ENCODE measurements at places on chromosomes 7 and 10. TPM values are rescaled to one million over a fixed set of nuclear protein-coding genes. Genes with fewer than 3 reads are reported as not detected.

DNA sequence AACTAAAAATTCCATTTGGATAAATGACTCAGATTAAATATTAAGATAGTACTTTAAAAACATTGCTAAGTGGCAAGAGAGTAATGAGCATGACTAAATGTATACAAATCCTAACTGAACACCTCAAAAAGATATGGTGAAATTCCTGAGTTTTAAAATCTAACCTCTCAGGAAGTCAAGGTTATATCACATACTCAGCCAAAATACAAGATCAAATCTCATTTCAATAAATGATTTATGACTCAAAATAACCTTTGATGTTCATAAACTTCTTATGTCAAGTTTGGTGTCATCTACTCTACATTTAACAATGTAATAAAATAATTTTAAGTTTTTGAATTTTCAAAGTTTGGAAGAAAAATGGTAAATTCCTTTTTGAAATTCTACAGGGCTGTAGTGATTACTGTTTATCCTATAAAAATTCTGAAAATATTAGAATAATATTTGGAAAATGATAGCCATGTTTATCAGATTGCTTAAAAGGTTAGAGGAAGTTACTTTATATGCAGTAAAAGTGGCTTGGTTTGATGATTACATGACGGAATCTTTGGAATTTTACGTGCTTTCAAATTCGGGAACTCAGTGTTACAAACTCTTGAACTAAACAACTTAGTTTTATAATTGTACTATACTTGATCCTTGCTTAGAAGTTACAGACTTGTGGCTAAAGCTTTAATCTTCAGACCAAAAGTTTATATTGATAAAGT lies 43.7 kb downstream of the ASZ1 start:
- no peaks in the 10 kb centered on the region for H3K36me3 ChIP-seq
- DNase-seq, result no peak
- no peak overlapping the region for H3K4me3 ChIP-seq
- H3K27ac ChIP-seq, result peak overlapping the region; percentile 9
- H3K4me1 ChIP-seq, result peaks cover 6% of the 10 kb centered on the region
- H3K27me3 ChIP-seq, result no peaks in the 10 kb centered on the region

PAPSS2 gene
- 53.7 TPM for polyA plus RNA-seq

DNA sequence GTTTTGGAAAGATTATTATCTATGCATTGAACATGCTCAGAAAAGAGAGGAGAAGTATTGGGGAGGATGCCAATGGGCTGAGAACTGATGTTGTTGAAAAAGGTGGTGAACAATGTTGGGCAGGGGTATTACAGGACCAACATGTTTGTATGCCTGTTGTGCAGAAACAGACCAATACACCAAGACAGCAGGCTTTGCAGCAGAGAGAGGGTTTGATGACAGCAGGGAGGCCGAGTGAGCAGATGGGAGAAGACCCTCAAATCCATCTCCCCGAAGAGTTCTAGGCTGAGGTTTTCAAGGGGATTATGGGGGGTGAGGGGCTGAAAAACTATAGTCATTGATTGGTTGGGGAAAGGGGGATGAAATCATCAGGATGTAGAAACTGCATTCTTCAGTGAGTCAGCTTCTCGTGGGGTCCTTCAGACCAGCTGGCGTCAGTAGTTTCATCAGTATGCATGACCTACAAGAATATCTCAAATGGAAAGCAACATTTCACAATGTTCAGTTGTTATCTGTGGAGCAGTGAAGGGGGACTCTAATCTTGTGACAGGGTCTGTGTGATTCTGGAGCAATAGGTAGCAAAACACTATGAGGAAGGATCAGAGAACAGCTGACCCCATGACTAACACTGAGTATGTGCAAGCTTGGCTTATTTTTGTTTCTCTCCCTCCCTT lies 167.8 kb downstream of the BAMBI start:
- H3K27me3 ChIP-seq, result no peaks in the 10 kb centered on the region
- no peak for DNase-seq
- H3K4me1 ChIP-seq, result no peaks in the 10 kb centered on the region
- H3K36me3 ChIP-seq, result no peaks in the 10 kb centered on the region

DNA sequence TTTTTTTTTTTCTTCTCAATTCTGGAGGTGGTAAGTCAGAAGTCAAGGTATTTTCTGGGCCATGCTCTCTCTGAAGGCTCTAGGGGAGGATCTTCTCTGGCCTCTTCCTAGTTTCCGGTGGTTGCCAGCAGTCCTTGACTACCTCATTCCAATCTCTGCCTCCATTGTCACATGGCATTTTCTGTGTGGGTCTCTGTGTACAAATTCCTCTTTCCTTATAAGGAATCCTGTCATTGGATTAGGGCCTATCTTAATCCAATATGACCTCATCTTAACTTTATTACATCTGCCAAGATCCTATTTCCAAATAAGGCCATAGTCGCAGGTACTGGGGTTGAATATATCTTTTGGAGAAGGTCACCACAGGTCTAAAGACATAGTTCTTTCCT lies 129.3 kb upstream of the PRR15 start:
- H3K27ac ChIP-seq, result no peak overlapping the region
- H3K4me1 ChIP-seq, result no peaks in the 10 kb centered on the region
- DNase-seq, result no peak

PSPH gene
- 25.0 TPM for polyA plus RNA-seq

- H3K27ac ChIP-seq, result peak overlapping the region; percentile 94
- peak; percentile 65 for DNase-seq
- no peaks in the 10 kb centered on the region for H3K27me3 ChIP-seq
- no peaks in the 10 kb centered on the region for H3K36me3 ChIP-seq
- no peak overlapping the region for H3K4me3 ChIP-seq
These were observed 10.7 kb downstream of the ESYT2 start for GRCh38 chr7:158818325-158819213.

- H3K4me3 ChIP-seq, result no peak overlapping the region
- H3K4me1 ChIP-seq, result peaks cover 18% of the 10 kb centered on the region
- H3K27me3 ChIP-seq, result no peaks in the 10 kb centered on the region
- no peak overlapping the region for H3K27ac ChIP-seq
- no peak for DNase-seq
These were observed 38.7 kb downstream of the PHTF2 start for GRCh38 chr7:77837275-77837674.

TMEM140 gene
- 18.7 TPM for polyA plus RNA-seq

DNA sequence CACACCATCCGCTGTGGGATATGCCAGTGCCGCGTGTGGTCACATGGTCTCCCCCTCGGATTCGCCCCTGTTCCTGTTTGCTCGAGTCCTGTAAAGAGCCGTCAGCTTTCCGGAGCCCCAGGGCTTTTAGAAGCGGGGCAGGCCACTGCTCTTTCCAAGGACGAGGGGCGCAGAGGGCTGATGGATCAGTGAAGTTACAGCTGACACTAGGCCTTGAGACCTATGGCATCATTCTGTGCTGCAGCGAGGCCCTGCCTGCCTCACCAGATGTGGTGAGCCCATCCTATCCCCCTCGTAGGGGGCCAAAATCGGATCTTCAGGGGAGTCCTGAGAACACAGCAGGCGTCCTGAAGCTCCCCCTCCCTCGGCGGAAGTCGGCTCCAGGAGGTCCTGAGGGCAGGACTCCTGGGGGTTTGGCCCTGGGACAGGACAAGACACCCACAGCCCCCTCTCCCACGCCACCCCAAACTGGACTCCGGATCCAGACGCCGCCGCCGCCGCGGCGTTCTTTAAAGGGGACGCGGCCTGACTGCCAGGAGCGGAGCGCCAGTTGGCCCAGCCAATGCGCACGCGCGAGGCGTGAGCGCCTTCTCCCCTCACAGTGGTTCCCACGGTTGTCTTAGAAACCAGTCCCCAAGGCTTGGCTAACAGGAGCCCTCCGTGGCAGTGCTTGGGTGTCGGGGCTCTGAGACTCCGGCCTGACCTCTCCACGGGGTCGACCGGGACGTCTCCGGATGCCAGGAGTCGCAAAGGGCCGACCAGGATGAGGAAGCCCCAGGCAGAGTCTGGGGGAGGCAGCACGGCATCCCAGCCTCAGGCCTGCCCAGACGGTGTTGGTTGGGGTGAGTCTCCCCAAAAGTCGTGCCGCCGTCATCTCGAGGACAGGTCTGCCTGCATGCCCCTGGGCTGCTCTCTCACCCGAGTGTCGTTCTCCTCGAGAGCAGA lies 371.7 kb downstream of the ZNF716 start:
- no peak overlapping the region for H3K4me3 ChIP-seq
- no peaks in the 10 kb centered on the region for H3K4me1 ChIP-seq
- no peak overlapping the region for H3K27ac ChIP-seq
- no peak for DNase-seq

- H3K36me3 ChIP-seq, result no peaks in the 10 kb centered on the region
- H3K4me3 ChIP-seq, result no peak overlapping the region
- no peak for DNase-seq
These were observed 66.3 kb upstream of the ZRANB1 start for GRCh38 chr10:124875596-124875995.

DNA sequence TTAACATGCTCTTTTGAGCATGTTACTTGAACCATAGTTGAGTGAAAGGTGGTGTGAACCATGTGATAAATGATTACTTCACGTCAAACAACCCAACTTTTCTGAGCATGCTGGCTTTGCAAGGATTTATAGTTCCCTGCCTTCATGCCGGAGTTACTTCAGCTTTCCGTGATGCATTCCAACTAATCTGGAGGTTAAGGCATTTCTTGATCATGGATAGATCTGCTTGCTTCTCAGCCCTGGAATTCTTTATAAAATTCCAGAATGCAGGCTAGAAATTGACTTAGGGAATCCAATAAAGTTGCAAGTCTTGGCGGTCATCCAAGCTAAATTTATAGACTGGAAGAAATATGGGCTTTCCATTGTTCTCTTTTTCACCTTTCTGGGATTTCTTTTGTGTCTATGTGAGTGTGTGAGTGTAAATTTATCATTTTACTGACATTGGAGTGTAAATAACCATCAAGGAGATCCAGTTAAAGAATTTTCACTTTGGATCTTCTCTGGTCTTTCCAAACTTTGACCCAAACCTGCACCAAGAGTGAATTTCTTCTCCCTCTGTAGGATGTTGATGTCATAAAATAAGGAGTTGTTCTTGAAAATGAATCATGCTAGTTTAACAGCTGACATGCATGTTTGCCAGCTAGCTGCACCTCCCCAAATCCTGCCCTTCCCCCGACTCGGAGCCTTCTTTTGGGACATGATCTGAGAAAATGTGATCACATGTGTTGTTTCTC lies 289.0 kb downstream of the TWIST1 start:
- H3K27me3 ChIP-seq, result no peaks in the 10 kb centered on the region
- no peak overlapping the region for H3K27ac ChIP-seq
- no peak for DNase-seq
- H3K4me3 ChIP-seq, result no peak overlapping the region
- H3K36me3 ChIP-seq, result no peaks in the 10 kb centered on the region

GRCh38 chr10:63494951-63495350 lies 26.2 kb upstream of the REEP3 start:
- no peak for DNase-seq
- H3K27me3 ChIP-seq, result no peaks in the 10 kb centered on the region
- H3K36me3 ChIP-seq, result no peaks in the 10 kb centered on the region
- H3K4me1 ChIP-seq, result peaks cover 24% of the 10 kb centered on the region

All from left lung (tissue), 14 donors.